Glutamatergic neuron (in vitro differentiated cells): ENCODE measurements at places on chromosomes 1 and 21.
A peak's percentile ranks its signal among the peaks of the same experiment; 100 is the strongest.

DNA sequence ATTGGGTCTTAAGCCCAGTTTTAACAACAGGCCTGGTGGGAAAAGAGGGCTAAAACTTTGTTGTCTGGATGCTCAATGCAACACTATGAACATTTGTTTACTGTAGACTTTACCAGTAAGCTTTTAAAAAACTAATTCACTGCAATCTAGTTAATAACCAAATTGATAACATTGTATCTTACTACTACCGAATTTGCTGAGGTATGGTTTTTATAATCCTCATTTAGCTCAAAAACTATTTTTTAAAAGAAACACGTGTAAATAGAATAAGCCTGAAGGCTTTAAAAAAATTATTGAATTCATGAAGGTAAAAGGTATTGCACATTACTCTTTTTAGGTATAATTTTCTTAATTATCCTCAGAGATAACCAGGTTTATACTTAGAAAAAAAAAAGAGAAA, 500.6 kb downstream of the RWDD3 start:
- H3K36me3 ChIP-seq = peaks cover 9% of the 10 kb centered on the region
- no peaks in the 10 kb centered on the region for H3K4me1 ChIP-seq
- DNase-seq = no peak
- no peaks in the 10 kb centered on the region for H3K27me3 ChIP-seq
- no peak overlapping the region for H3K27ac ChIP-seq
- no peak overlapping the region for H3K4me3 ChIP-seq

DNA sequence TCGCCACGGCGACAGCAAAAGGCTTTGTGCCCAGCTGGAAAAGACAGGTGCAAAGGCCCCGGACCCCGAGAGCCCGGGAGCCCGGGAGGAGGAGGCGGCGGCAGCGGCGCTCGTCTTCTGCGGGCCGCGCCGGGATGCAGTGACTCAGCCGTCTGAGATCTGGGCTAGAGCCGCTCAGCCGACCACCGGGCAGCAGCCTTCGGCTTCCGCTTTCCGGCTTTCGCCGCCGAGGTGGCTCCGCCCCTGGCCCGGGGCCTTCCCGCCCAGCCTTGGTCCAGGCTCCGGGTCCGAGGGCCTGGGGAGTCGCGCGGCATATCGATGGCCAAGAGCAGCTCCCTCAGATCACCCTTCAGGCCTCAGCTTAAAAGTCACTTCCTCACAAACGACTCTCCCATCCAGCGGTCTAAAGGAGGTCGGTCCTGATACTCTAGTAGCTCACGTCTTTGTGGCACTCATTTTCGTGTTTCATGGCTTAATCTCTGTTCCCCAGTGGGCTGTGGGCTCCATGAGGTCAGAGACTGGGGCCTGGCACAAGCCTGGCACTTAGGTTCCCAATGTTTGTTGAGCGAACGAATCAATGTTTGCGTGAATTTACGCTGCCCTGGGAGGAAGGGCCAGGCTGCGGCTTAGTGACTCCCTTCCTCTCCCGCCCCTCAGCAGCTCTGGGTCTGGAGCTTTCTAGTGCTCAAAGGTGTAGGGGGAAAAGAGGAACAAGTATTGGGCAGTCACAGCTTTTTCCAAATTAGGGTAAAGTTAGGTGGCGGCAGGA, at the start of gene PHTF1:
Gene PHTF1 (minus strand): TSS at position 154 of the 769 bp plus-strand sequence. CDS start 783 bp downstream, outside the sequence.
- H3K27ac ChIP-seq = peak within 1 kb of the TSS; percentile 98
- H3K27me3 ChIP-seq = peaks cover 16% of the 10 kb centered on the region
- peaks cover 49% of the 10 kb centered on the region for H3K4me1 ChIP-seq
- H3K4me3 ChIP-seq = peak within 1 kb of the TSS; percentile 93

- H3K36me3 ChIP-seq = peaks cover 3% of the 10 kb centered on the region
- H3K27me3 ChIP-seq = peaks cover 3% of the 10 kb centered on the region
- no peak for DNase-seq
Observed at GRCh38 chr1:36740446-36740845, 257.7 kb upstream of the CSF3R start.

DNA sequence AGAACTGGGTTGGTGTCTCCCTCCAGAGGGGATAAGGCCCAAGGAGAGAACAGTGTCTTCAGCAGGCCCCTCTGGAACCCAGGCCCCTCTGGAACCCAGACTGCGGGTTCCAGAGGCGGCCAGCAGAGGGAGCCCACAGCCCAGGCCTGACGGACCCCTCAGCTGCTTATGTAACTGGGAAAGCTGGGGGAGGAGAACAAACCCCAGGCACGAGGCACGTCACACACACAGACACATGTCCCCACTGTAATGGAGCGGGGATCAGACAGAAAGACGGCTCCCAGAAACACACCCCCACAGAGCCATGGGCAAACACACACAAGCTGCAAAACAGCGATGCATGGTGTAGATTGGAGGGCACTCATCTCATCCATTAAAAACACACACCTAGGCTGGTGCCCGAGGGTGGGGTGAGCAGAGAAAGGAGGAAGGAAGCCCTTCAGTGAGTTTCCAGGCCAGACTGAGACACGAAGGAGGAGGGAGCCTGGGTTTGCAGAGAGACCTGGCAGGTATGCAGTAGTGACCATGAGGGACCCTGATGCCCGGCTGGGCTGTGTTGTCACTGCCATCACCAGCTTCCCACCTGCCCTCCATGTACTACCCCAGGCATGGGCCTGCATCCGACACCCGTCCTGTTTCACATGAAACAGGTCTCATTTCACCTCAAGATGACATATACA, 2.8 kb upstream of the IGSF8 start:
- H3K27ac ChIP-seq = peak overlapping the region; percentile 80
- H3K4me3 ChIP-seq = peak overlapping the region; percentile 34
- peaks cover 17% of the 10 kb centered on the region for H3K27me3 ChIP-seq
- H3K4me1 ChIP-seq = peaks cover 30% of the 10 kb centered on the region
- DNase-seq = peak; percentile 83
- no peaks in the 10 kb centered on the region for H3K36me3 ChIP-seq

GRCh38 chr1:220810963-220811362, 24.2 kb downstream of the MTARC1 start:
- no peaks in the 10 kb centered on the region for H3K27me3 ChIP-seq
- DNase-seq = no peak
- no peak overlapping the region for H3K4me3 ChIP-seq

- DNase-seq = no peak
- peaks cover 8% of the 10 kb centered on the region for H3K27me3 ChIP-seq
- no peak overlapping the region for H3K27ac ChIP-seq
- no peaks in the 10 kb centered on the region for H3K4me1 ChIP-seq
Observed at GRCh38 chr1:18530587-18531502, 50.1 kb downstream of the KLHDC7A start.
